ENCODE measurements at places on chromosomes 4 and X. TPM values are rescaled to one million over a fixed set of nuclear protein-coding genes. Genes with fewer than 3 reads are reported as not detected.

RASGEF1B gene
- not detected for total RNA-seq

MTMR8 gene
- total RNA-seq = 2.1 TPM

RGN gene
- not detected for total RNA-seq

RBM47 gene
- total RNA-seq = 18.7 TPM

HSPA4L gene
- total RNA-seq = 8.5 TPM

CT45A10 gene
- total RNA-seq = not detected

ARL13A gene
- 0.18 TPM for total RNA-seq

NHS gene
- 4.3 TPM for total RNA-seq

ZNF518B gene
- total RNA-seq = 2.8 TPM

KDR gene
- total RNA-seq = 0.11 TPM

FHIP1A gene
- total RNA-seq = 0.18 TPM

CFP gene
- total RNA-seq = 0.14 TPM

HERC5 gene
- 4.1 TPM for total RNA-seq

RRH gene
- total RNA-seq = not detected

ODAPH gene
- not detected for total RNA-seq

TRPC3 gene
- 0.08 TPM for total RNA-seq

HSFX4 gene
- total RNA-seq = not detected

TENM3 gene
- 1.7 TPM for total RNA-seq

SUPT20HL2 gene
- not detected for total RNA-seq

RENBP gene
- not detected for total RNA-seq

RASL11B gene
- 0.14 TPM for total RNA-seq

RTL3 gene
- not detected for total RNA-seq

PDE5A gene
- total RNA-seq = 0.34 TPM

CXorf51A gene
- total RNA-seq = not detected
